ENCODE measurements at places on chromosomes 11 and 22. TPM values are rescaled to one million over a fixed set of nuclear protein-coding genes. Genes with fewer than 3 reads are reported as not detected.
A peak's percentile ranks its signal among the peaks of the same experiment; 100 is the strongest.

OR10A2 gene
- not detected for total RNA-seq

DNA sequence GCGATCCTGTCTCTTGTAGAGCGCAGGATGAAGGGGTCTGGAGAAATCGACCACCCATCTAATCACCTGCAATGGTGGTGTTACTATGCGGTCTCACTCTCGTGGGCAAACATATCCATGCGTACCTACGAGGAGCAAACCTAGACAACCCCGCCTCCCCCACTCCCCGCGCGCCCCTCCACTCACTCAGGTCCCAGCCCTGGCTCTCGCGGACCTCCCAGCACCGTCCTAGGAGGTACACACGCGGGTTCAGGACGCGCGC lies 887 bp downstream of the TRPC6 start:
- H3K4me1 ChIP-seq, result peaks cover 3% of the 10 kb centered on the region
- H3K27me3 ChIP-seq, result peaks cover 32% of the 10 kb centered on the region
- no peaks in the 10 kb centered on the region for H3K36me3 ChIP-seq
- DNase-seq, result no peak
- H3K4me3 ChIP-seq, result peak overlapping the region; percentile 64
- peak overlapping the region; percentile 48 for H3K27ac ChIP-seq

- DNase-seq, result no peak
- peak overlapping the region; percentile 92 for H3K27ac ChIP-seq
- H3K27me3 ChIP-seq, result peaks cover 10% of the 10 kb centered on the region
- H3K4me1 ChIP-seq, result peaks cover 15% of the 10 kb centered on the region
Measured at GRCh38 chr11:36379653-36380052, 83.6 kb downstream of the PRR5L start.

GRCh38 chr22:50530877-50531545 lies 1.2 kb upstream of the TYMP start:
- H3K4me3 ChIP-seq, result peak overlapping the region; percentile 60
- H3K27me3 ChIP-seq, result peaks cover 7% of the 10 kb centered on the region
- H3K36me3 ChIP-seq, result no peaks in the 10 kb centered on the region
- DNase-seq, result peak; percentile 91

MAPK8IP2 gene
- 0.12 TPM for total RNA-seq
